Stimulated activated CD4-positive, alpha-beta T cell treated with anti-CD3 and anti-CD28 coated beads, Interleukin-1b, Interleukin-23, amount 100 ng/mL, for 48 hours (primary cell): ENCODE measurements at places on chromosomes 12 and 14.

DNA sequence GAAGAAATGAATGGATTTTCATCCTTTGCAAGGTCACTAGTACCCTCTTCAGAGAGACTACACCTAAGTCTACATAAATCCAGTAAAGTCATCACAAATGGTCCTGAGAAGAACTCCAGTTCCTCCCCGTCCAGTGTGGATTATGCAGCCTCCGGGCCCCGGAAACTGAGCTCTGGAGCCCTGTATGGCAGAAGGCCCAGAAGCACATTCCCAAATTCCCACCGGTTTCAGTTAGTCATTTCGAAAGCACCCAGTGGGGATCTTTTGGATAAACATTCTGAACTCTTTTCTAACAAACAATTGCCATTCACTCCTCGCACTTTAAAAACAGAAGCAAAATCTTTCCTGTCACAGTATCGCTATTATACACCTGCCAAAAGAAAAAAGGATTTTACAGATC lies 40.8 kb downstream of the SPATA7 start:
- DNase-seq, result no peak

DNA sequence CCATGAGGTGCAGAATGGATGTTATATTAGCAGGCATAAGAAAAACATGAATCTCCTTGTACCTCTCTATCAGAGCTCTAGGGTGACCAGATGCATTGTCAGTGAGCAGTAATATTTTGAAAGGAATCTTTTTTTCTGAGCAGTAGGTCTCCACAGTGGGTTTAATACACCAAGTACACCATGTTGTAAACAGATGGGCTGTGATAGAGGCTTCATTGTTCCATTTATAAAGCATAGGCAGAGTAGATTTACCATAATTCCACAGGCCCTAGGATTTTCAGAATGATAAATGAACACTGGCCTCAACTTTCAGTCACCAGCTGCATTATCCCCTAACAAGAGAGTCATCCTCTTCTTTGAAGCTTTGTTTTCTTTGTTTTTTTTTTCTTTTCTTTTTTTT lies 185.2 kb downstream of the ERC1 start:
- DNase-seq, result no peak

DNA sequence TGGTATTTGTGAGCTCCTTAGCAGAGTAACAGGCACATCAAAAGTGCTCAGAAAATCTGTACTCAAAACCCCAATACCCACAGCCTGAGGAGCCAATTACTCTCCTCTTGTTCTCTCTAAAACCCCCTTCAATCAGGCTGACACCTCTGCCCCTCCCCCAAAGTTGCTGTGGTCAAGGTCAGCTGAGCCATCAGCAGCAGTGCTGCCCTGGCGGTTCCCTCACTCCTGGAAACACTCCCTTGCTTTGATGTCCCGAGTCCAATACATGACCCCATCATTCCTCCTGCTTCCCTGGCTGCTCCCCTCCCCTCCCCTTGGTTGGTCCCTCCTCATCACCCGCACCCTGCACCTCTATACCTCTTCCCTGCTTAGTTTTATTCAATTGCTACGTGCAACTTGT lies 57.2 kb upstream of the C14orf132 start:
- DNase-seq, result no peak

DNA sequence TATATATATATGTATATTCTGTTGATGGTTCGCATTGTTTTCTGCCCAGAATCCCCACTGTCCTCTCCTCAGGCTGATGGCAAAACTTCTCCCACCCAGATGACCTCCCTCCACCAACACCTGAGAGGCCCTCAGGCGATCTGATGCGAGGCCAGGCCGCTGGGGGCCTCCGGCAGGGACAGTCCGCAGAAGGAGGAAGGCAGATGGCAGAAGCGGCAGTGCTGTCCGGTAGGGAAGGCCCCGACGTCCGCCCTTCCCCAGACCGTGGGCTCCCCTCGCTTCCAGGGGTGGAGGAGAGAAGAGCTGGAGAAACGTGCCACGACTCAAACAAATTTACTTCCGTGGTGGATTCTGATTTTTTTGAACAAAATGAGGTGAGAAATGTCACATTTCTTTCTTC lies 178.3 kb upstream of the RGS6 start:
- no peak for DNase-seq

GRCh38 chr12:112602150-112602549 lies 183.4 kb downstream of the PTPN11 start:
- DNase-seq, result no peak

- no peak for DNase-seq
Measured at GRCh38 chr14:92952481-92953298, 29.7 kb downstream of the CHGA start.

GRCh38 chr12:51293696-51294095 lies 23.5 kb upstream of the SMAGP start:
- DNase-seq, result no peak

- DNase-seq, result no peak
Measured at GRCh38 chr12:128857133-128857763, 4.0 kb downstream of the GLT1D1 start.

DNA sequence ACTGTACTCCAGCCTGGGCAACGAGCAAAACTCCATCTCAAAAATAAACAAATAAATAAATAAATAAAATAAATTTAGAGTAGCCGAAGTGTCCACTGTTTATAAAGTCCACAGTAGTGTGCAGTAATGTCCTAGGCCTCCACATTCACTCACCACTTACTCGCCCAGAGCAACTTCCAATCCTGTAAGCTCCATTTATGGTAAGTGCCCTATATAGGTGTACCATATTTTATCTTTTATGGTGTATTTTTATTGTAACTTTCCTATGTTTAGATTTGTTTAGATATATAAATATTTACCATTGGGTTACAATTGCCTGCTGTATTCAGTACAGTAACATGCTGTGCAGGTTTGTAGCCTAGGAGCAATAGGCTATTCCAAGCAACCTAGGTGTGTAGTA lies 37.9 kb upstream of the GPRC5A start:
- DNase-seq, result no peak

DNA sequence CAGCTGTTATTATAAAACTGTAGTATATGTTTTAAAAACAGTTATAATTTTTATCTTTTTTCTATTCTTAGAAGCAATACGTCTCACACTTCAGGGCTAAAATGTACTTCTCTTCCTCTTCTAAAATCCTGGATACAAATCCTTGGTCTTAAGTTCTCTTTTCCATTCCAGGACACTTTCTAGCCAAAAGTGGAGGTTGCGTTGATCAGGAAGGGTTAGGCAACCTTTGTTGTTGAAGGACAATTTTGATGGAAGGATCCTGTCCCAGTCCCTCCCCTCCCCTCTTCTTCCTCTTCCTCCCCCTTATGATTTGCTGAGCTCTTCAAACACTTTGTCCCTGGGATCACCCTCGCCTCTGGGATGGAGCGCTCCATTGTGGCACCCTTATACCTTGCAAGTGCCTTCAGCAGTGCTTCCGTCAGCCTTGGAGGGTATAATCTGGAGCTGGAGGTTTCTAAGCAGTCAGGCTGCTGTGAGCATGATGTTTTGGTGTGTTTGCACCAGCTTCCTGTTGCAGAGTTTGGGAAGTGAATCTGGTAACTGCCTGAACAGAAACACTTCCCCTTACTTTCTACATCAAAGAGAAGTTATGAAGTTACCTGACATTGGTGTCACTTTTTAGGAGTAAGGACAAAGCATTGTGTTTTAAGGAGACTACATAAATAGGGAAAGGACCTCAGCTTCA lies 87.4 kb upstream of the SLC38A2 start:
- DNase-seq, result no peak

DNA sequence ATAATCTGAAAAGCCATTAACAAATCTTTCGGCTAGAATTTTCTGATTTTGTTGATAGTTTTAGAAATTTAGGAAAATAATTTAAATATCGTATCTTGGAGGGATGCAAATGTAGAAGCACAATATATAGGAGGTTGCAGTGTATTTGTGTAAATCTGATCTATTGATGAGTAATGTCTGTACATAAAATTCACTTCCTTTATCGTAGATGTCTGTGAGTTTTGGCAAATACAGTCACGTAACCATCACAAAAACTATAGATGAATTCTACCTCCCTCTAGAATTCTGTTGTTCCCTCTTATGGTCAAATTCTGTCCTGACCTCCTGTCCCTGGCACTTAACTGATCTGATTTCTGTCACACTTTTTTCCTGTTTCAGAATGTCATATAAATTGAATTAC lies 151.8 kb downstream of the FUT8 start:
- DNase-seq, result no peak

GRCh38 chr12:38736821-38737220 lies 168.6 kb downstream of the CPNE8 start:
- no peak for DNase-seq

DNA sequence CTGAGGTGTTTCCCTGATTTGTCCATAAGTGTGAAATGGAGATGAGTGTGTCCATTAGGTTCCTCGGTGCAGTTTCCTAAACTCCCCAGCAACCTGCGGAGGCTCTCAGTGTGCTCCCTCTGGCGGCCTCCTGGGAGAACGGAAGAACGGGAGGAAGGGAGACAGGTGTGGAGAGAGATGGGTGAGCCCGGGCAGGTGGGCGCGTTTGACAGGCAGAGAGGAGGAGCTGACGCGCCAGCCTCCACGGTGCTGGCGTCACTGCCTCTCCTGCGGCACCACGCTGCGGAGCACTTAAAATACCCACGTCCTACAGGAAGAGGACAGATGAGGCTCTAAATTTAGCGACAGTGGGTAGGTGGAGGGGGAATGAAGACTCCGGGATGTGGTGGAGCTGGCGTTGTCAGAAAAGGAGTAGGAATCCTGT lies 26.8 kb upstream of the PEX5 start:
- DNase-seq, result peak; percentile 33

GRCh38 chr12:52740584-52740983 lies 36.6 kb downstream of the KRT76 start:
- no peak for DNase-seq

DNA sequence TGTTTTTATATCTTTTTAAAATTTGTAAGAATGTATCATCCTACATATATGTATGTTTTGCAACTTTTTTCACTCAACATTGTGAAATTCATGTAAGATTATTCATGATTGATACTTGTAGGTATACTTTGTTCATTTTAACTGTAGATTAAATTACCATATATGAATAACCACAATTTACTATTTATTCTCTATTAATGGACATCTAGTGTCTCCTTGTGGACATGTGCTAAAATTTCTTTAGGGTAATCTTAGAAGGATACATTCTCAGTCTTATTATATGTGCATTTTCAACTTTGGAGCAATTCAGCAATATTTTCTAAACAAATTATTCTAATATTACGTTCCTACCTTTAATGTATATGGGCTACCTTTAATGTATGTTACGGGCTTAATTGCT lies 192.4 kb downstream of the FUT8 start:
- no peak for DNase-seq

DNA sequence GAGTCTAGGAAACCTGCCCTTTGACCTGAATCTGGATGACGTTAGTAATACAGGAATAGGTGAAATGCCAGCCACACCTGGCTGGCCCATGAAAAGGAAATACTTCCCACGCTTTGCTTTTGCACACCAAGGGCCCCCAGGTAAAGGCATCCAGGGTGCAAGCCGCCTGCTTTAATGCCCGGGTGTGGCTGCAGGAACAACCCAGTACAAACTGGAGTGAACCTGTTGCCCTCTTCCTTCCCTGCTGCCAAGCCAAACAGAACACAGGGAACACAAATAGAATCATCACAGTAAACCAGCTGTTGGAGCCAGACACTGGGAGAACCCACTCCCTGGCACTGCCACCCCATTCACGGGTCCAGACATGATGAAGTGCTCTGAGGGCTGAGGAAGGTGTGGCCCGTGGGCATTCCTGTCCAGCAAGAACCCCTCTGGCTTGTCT lies 24.2 kb upstream of the FOS start:
- DNase-seq, result no peak

DNA sequence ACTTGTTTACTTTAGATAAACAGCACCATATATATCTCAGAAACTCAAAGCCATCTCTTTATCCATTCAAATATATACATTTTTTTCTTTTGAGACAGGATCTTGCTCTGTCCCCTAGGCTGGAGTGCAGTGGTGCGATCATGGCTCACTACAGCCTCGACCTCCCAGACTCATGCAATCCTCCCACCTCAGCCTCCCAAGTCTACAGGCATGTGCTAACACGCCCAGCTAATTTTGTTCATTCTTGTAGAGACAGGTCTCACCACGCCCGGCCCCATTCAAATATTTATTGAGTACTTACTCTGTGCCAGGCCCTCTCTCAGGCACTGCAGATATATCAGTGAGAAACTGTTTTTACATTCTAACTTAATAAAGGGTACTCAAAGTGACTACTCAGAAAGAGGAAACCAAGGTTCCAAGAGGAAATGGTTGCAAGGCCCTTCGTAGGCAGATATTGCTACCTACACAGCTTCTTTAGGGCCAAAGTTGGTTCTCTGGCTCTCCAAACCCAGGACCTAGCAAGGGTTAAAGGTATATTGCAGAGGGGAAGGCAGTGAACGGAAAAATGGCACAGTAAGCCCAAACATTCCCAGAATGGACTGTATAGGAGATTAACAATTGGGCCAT lies 2.9 kb downstream of the ATXN3 start:
- DNase-seq, result no peak

GRCh38 chr14:103782376-103782775 lies 65.0 kb downstream of the PPP1R13B start:
- DNase-seq, result no peak

- DNase-seq, result no peak
Measured at GRCh38 chr12:52044292-52044983, 6.8 kb upstream of the NR4A1 start.

DNA sequence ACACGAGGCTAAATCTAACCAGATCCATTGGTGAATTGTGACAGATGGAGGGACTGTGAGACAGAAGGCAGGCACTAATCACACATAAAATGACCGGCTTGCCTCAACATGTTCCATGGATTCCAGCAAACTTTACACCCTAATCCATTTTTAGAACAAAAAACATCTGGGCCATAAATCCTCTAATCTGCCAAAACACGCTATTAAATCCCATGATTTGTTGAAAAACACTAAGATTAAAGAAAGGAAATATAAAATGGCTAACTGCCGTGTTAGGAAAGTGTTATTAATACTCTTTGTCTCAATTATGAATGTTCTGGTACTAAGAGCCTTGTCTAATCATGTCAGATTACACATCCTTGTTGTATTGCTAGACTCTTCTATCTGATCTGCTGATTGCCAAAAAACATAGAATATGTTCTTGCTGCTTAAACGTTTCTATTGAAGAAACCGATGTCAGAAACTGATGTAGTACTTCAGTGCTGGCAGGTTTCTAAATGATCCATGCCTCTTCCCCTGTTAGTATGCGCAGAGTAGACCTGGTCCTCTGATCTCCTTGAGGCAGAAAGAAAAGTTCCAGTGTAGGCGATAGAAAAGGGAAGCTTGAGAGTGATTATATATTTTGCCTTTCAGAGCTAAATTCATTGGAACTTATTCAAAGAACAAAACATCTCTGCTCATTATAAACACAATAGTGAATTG lies 384.9 kb downstream of the SOX5 start:
- DNase-seq, result no peak
